Stimulated activated CD4-positive, alpha-beta T cell treated with anti-CD3 and anti-CD28 coated beads, Interleukin-15, amount 100 ng/mL, for 48 hours (primary cell): ENCODE measurements at places on chromosomes 7 and 10.

DNA sequence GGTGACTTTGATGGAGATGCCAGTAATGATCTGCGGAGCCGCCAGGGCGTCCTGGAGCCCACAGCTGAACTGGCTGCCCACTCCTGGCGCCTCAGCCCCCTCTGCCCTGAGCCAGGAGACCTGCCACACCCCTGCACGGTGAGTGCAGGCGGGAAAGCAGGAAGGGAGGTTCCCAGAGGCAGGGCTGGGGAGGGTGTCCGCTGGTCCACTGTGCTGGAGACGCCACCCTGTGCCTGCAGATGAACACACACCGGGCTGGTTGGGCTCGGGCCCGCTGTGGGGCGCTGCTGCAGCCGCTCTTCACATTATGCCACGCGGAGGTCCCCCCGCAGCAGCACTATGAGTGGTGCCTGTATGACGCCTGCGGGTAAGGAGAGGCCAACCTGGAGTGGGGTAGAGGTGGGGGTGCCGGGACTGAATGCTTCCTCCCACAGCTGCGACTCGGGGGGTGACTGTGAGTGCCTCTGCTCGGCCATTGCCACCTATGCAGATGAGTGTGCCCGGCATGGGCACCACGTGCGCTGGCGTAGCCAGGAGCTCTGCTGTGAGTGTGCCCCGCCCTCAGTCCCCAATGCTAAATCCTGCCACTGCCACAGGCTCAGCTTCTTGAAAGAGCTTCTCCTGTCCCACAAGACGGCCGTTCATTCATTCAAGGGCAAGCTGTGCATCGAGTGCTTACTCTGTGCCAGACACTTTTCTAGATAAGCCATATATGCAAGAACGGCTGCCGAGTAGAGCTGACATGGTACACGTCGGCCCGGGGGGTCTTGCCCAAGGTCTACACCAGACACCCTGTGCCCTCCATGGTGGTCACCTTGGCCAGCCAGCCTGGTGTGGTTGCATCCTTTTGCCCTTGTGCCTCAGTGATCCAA is 14.3 kb upstream of the ZNF467 start:
- DNase-seq: no peak

DNA sequence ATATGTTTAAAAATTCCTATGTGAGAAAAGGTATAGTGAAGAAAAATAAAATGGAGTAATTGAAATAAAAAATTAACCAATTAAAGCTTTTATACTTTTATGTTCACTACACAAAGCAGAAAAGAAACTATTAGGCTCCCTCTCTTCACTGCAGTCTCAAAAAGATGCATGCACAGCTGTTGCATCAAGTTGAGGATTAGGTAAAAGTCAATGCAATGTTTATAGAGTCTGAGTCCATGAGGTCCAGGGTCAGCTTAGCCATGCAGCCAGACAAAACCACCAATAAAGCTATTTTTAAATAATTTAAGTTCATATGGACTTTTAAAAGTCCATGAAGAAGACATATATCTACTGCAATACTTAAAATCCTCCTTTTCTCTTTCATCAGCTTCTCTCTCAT is 31.1 kb upstream of the ING3 start:
- DNase-seq: no peak

GRCh38 chr7:115635376-115635775 is 395.2 kb downstream of the TFEC start:
- no peak for DNase-seq

- DNase-seq: no peak
Measured at GRCh38 chr10:42928064-42928463, 145.5 kb downstream of the BMS1 start.

- DNase-seq: no peak
Measured at GRCh38 chr7:1422512-1423263, 36.6 kb downstream of the MICALL2 start.

GRCh38 chr7:111730476-111731300 is 168.4 kb upstream of the IMMP2L start:
- DNase-seq: no peak

DNA sequence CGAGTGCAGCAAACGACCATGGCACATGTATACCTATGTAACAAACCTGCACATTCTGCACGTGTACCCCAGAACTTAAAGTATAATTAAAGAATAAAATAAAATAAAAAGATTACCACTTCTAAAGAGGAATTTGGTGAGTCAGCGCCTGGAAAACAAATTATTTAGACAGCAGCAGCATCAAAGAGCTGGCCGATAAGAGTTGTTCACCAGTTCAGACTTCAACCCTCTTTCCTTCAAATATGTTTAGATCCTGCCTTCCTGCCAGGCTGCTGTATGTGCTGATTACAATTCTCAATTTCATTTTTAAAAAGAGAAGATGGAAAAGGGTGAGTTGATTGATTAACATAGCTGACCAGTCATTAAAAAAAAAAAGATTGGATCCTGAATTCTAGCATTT is 672.0 kb upstream of the NRP1 start:
- DNase-seq: no peak

- DNase-seq: no peak
Measured at GRCh38 chr7:50477640-50478039, 27.5 kb upstream of the FIGNL1 start.

- no peak for DNase-seq
Measured at GRCh38 chr7:22791204-22792158, 31.2 kb downstream of the TOMM7 start.

DNA sequence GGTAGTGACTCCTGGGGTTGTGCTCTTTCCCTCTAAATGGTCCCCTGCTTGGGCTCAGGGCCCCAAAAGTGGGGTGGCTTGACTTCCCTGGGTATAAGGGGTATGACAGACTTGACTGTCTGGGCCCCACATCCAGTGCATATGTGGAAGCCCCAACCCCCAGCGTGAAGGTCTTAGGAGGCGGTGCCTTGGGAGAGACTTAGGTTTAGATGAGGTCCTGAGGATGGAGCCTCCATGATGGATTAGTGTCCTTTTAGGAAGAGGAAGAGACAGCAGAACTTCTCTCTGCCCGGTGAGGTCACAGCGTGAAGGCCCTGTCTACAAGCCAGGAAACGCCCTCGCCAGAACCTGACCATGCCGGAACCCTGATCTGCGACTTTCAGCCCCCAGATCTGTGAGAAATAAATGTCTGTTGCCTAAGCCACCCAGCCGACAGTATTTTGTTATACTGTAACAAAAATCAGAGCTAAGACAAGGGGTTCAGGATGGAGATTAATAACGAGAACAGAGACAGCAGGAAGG is 23.8 kb downstream of the PODXL start:
- DNase-seq: no peak

DNA sequence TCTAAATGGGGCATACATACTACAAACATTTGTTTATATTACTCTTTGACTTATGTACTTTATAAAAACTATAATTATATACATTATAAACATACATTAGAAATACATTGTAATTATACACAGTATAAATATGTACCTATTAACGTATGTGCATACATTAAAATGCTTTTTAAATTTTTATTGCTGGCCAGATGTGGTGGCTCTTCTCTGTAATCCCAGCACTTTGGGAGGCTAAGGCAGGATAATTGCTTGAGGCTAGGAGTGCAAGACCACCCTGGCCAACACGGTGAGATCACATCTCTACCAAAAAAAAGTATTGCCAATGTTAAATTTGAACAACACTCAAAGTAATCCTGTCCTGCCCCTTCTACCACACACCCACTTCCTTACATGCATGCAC is 1037.0 kb downstream of the GRM8 start:
- no peak for DNase-seq

DNA sequence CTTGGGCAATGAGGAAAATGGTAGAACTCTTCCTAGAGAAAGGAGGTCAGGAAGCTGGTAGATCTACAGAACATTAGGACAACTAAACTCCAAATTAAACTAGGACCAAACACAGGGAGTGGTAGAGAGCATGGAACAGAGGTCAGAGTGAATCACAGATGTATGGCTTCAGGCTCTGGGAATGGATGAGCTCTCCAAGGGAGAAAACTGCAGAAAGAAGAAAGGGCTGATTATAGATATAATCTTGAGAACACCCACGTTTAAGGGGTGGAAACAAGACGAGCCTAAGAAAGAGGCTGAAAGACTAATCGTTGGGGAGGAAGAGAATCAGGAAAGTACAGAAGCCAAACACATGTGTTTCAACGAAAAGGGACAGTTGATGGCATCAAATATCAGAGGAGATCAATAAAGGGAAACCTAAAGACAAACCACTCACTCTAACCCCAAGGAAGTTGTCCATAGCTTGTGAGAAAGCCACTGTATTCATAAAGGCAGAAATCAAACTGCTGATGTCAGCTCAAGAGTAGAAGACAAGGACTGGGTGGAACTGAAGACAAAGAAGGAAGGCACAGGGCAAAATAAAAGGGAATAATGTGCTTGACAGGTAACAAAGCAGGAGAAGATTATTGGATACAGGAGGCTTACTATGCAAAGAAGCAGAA is 41.4 kb downstream of the NUDCD3 start:
- DNase-seq: no peak

DNA sequence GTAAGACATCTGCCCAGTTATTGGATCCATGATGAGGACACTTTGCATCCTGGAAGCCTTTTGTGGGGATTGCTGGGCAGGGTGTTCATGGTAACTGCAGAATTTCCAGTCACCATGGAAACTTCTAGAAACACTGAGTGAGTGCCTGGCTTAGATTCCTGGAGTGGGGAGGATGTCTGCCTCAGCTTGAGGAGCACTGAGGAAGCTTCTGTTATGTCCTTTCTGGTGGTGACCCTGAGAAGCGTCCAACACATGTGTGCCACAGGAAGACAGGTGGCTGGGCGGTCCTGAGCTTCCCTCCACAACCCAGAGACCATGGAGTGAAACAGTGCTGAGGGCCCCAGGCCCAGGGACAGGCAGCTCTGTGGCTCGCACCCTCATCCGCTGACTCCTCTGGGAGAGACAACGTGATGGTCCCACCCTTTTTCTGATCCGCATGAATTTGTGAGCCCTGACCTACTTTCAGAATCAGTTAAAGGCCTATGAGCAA is 191.8 kb upstream of the CXCL12 start:
- no peak for DNase-seq

- DNase-seq: no peak
Measured at GRCh38 chr10:121580276-121581116, 17.7 kb downstream of the FGFR2 start.
